ENCODE measurements at places on chromosomes 1 and 21.

DNA sequence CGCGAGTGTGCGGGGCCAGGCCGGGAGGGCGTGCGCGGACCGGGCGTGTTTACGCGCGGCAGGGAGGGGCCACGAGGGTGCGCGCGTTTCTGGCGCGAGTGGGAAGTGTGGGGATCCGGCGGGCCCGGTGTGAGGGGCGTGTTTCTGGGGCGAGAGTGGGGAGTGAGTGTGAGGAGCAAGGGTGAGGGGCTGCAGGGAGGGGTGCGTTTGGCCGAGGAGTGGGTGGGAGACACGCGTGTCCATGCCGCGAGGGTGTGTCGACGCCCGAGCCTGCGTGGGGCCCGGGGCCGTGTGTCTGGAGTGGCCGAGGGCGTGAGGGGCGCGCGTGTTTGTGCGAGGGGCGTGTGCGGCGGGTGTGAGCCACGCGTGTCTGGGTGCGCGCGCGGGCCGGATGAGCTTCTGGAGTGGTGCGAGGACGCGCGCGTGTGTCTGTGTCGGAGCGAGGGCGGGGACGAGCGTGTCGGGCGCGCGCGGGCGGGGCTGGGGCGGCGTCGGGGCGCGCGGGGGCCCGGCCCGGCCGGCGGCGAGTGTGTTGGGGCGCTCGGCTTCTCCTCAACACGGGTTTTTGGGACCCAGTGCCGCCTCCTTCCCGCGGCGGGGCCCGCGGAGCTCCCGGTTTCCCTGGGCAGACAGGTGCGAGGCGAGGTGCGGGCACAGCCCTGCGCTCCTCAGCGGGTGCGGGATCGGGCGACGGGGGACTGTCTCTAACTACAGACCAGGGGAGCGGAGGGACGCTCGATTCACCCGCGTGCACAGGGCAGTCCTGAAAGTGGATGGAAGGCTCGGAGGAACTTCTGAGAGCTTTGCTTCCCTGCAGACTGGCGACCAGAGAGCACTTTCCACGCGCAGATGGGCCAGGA, 65.8 kb upstream of the VAMP3 start:
- DNase-seq = no peak

- DNase-seq = no peak
These were observed 29.3 kb upstream of the BCAS2 start for GRCh38 chr1:114610546-114611245.

DNA sequence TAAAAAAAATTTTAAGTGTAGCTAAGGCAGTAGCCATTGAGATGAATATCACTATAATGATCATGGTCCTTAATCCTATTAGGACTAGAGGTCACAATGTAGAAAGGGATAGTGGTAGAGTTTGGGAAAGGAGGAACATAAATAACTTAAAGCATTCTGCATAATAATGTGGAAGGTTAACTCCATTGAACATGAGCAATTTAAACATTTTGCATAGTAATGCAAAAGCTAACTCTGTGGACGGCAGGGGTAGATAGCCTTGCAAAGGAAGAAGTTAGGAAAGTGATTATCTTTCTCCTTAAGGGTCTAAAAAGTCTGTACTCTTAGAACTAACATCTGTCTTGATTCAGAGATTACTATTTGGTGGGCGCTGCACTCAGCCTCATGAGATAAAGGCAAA, 39.0 kb upstream of the DENND1B start:
- DNase-seq = no peak

GRCh38 chr1:67149179-67149770, 14.5 kb upstream of the C1orf141 start:
- peak; percentile 62 for DNase-seq

GRCh38 chr1:164637461-164638375, 78.7 kb downstream of the PBX1 start:
- no peak for DNase-seq

GRCh38 chr21:39852726-39853500, 14.3 kb upstream of the PCP4 start:
- DNase-seq = no peak

DNA sequence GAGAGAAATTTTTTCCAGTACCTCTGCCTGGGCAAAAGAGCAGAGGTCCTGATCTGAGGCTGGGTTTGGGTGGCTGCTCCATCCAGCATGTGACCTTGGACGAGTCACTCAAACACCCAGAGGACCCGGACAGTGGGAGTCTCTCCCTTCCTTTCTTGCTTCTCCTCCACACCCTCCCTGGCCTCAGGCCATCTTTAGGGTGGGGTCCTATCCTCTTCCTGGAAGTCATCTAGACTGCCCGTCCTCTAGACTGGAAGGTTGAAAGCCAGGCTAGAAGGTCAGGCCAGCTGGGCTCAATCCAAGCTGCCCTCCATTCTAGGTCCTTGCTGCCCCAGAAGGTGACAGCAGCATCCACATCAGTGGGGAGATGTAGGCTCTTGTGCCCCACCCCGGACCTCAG, 599.5 kb downstream of the MATN1 start:
- DNase-seq = no peak

GRCh38 chr1:22259551-22260282, 116.8 kb upstream of the WNT4 start:
- no peak for DNase-seq

DNA sequence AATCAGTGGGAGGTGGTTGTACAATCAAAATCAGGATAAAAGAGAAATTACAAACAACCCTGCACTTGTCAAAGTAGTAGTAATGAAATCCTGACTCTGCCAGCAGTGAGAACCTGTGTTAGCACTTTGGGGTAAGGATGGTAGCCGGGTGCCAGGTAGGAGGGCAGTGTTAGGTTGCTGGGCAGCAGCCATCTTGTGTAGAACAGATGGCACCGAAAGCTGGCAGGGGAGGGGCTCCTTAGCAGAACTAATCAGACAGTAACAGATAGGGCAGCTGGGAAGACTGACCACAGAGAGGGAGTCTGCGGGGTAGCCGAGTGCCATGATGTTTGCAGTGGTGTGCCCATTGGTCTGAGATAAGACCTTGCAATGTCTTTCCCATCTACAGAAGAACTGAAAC, 137.3 kb downstream of the SDCCAG8 start:
- DNase-seq = no peak

GRCh38 chr1:55927702-55928290, 651.6 kb downstream of the PLPP3 start:
- DNase-seq = no peak

- no peak for DNase-seq
These were observed 51.9 kb upstream of the SYNC start for GRCh38 chr1:32754317-32755097.

GRCh38 chr1:77265180-77265579, 16.6 kb upstream of the AK5 start:
- no peak for DNase-seq

DNA sequence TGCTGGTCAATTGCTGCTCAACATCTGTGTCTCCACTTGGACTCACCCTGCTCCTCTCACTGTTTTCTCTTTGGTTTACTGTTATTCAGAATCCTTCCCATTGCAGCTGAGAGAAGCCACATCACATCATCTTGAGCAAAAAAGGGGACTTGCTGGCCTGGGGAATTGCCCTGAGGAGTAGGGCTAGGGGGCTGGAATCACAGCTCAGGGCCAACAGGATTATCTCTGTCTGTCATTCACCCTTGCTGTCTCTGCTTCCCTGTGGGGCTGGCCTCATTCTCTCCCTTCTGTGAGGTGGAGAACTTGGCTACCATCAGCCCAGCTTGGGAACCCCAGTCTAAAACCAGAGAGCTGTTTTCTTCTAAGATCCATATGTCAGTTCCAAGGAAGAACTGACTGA, 140.7 kb upstream of the WNT4 start:
- no peak for DNase-seq

DNA sequence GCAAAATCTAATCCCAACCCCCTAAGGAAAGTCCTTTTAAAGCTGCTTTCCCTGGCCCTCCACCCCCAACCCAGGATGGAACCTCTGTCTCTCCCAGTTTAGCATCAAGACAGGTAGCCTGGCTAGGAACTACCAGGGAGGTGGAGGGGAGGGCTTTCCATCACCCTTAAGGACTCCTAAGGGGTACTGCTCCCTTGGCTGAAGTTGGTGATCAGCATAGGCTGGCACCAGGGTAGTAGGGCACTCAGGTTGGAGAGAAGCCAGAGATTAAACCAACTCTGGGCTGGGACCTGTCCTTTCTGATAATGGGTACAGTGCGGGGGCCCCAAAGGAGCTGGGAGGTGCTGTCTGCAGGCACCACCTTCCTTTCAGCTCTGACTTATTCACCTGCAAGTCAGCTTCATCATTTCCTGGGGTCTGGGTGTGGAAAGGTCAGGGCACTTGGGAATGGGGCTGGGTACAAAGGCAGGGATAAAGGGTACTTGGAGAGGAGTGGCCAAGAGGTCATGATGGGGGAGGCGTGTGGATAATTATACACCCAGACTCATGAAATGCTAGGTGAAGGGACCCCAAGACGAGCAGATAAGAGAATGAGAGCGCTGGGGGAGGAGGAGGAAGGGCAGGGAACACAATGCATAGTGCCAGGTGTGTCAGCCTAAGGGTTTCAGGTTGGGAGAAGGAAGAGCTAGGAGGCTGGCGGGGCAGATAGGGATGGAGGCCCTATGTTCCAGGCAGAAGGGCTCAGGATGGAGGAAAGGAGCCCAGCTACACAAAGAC, 1.2 kb downstream of the ARHGEF2 start:
- DNase-seq = no peak

DNA sequence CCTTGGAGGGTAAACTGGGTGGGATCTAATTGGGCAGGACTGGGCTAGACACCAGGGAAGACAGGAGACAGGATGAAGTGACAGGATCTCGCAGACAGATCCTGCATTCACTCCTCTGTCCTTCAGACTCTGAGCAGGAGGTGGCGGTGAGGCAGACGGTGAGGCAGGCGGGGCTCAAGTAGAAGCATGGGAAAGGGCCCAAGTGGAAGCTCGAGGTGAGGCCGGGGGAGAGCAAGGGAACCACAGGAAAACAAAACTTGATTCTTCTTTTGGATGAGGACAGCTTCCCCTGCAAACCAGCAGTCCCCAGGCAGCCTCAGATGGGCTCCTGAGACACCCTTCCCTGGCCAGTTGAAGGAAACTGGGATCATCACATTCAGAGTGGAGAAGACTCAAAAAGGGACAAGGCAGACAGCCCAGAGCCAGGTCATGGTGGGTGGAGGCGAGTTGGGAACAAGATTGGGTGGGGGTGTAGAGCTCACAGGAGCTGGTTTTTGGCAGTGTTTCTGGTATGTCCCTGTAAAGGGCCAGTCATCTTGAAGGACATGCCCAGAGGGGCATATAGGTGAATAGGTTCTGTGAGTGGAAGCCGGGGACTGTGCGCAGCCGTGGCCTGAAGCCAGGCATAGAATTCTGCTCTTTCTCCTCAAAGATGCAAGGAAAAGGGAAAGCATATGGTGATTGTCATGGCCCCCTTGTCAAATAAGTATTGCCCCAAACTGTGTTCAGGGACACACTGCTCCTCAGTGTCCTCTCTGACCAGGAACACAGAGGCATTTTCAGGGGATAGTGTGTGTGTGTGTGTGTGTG, 18.0 kb downstream of the INKA2 start:
- DNase-seq = no peak

DNA sequence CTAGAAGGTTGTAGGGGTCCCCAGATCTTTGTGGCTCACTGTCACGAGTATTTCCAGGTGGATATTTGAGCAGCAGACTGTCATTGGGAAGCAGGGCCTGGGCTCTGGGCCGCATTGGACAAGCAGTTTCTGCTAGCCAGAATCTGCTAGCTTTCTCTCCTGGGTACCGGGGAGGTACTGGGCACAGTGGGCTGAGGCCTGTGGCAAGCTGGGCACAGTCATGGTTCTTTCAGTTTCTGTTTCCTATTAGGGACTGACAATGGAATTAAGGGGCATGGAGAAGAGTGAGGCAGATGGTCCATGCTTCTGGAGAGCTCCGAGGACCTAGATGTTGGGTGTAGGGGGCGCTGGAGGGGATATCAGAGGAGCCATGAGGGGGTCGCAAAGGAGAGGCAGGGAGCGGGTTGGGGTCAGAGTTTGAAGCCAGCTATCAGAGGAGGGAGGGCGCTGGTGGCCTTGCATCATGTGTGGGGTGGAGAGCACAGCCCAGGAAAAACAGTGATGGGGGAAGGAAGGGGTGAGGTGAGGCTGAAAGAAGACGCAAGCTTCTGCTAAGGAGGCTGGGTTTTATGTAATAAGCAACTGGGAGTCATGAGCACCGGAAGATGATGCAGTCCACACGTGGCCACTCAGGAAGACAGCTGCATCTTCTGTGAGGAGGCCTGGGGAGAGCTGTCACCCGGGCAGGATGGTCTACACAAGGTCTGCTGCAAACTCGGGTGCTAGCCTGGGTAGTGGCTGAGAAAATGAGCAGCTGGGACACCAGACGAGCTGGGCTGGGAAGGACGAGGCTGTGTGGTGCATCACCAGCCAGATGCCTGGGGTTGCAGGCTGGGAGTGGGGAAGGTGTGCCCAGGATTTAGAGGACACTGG, 72.7 kb downstream of the IER5 start:
- no peak for DNase-seq

DNA sequence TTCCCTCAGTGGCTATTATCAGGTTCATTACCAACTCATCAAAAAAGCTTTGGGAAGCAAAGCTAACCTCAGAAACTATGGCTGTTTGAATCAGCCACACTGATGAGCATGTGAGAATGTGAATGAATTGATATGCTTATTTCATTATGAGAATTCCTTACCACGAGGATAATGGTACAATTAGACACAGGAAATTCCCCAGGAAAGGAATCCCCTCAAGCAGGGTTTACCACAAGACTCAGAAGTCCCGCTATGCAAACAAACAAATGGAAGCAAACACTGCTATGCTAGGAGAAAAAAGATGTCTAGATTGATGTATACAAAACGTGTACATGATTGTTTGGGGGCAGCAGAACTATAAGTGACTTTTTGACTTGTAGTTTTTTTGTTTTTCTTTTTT, 205.0 kb downstream of the HMCN1 start:
- DNase-seq = no peak

GRCh38 chr1:198837278-198838021, 198.6 kb downstream of the PTPRC start:
- DNase-seq = no peak

DNA sequence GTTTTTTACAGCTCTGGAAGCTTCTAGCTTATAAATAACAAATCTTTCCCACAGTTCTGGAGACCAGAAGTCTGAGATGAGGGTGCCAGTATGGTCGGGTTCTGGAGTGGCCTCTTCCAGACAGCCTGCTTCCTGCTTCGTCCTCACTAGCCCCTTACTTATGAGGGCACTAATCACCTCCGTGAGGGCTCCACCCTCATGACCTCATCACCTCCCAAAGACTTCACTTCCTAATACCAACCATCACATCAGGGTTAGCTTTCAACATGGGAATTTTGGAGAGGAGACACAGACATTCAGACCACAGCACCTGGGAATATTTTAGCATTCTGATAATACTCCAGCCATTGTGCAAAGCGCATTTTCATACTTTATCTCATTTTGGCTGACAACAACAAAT, 223.7 kb upstream of the IRF2BP2 start:
- no peak for DNase-seq

DNA sequence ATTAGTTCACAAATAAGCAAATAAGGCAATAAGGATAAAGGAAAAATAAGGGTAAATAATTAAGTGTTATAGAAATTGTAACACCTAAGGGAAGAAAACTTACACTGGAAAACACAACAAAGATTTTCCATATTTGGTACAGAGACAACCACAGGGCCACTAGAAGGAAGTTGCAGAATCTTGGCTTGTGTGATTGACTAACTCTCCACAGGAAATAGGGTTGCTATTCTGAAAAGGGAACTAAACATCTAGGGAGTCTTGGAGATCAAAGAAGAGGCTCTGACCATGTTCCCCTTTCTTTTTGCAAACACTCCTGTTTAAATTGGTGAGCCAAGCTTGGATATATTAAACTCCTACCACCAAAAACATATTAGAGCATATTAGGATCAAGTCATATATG, 59.1 kb downstream of the APCS start:
- no peak for DNase-seq
